ENCODE measurements at places on chromosomes 2 and 18.

- no peak for DNase-seq
Measured at GRCh38 chr2:168518555-168519066, 62.5 kb downstream of the CERS6 start.

DNA sequence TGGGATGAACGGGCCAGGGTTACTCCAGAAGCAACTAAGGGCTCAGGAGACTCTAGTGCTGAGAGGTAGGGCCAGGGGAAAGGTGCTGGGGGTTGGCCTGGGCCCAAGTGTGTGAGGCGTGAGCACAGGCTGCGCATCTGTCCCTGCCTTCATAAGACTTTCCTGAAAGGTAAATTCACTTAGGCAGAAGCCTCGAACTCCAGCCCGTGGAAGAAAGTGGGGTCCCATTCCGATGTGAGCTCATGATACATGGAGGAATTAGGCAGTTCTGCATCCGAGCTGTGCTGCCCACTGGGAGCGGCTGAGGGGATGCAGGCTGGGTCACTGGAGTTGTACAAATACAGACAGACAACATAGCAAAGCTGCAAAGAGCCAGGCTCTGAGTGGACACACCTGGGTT is 16.2 kb downstream of the PARD6G start:
- no peak for DNase-seq

GRCh38 chr2:113183703-113184102 is 9.9 kb downstream of the PSD4 start:
- DNase-seq = no peak

DNA sequence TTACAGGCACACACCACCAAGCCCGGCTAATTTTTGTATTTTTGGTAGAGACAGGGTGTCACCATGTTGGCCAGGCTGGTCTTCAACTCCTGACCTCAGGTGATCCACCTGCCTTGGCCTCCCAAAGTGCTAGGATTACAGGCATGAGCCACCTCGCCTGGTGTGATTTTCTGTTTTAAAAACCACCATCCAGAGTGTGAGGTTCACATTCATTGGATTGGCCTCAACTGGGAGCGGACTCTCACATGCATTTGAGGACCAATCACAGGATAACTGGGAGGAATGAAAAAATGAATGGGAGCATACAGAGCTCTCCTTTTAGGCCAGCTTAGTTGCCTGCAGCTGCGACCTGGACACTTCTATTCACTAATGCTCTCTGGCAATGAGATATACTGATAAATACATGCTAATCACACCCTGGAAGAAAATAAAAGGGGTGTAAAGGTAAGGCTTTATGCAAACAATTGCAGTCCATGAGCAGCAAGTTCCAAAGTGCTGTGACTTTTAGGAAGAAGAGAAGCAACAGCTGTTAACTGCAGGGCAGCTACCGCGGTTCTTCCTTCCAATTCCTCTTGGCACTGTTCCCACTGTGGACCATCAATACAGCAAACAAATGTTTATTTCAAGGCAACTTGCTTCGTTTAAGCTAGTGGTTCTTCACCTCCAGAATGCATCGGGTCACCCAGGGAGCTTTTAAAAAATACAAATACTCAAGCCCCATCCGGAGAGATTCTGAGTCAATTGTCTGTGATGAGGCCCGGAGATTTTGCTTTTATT is 49.5 kb upstream of the FZD5 start:
- no peak for DNase-seq

- no peak for DNase-seq
Measured at GRCh38 chr2:74544634-74545033, 9.1 kb downstream of the LOXL3 start.

GRCh38 chr2:110157153-110157793 is 41.7 kb upstream of the MALL start:
- no peak for DNase-seq

DNA sequence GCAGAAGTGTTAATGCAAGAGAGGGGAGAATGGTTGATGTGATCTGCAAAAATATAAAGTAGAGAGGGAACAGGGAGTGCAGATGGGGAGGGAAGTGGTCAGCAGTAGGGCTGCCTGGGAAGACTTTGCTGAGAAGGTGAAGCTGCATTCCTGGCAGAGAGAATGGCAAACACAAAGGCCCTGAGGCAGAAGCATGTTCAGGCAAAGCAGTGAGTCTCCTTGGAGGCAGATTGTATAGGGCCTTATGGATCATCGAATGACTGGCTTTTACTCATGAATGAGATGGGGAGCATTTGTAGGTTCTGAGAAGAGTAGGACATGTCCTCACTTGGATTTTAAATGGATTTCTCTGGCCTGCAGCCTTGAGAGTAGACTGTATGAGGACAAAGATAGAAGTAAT is 9.5 kb downstream of the ITGA6 start:
- DNase-seq = no peak

DNA sequence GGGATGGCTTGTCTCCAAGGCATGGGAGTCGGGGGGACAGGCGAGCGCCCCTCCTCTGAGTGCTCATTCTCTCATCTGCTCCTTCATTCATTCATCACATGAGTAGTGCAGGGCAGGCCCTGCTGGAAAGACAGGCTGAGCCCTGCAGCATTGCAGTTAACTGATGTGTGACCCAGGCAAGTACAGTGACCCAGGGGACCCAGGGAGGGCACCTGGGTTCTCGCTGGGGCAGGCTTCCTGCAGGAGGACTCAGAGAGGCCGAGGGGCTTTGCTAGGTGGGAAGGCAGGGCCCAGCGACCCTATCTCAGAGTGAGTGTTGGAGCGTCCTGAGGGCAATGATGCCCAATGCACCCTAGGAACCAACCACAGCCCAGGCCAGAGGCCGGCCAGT is 30.6 kb downstream of the HJURP start:
- DNase-seq = no peak

DNA sequence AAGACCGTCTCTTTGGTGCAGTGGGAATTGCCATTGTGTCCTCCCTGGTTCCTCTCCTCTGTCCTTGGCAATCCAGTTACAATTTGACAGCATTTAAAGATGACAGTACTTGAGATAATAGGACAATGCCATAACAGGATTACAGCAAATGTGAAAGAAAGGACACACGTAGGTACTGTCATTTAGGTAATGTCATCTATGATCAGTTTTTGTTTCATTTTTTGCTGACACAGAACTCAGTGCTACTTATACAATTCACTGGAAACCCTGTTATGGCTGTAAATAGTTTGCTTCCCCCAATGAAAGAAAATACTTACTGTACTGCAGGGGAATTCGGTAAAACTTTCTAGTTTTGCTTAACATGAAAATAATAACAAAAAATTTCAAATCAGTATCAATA is 65.2 kb downstream of the BCL11A start:
- DNase-seq = no peak
